NCI-H1436 (cell line): ENCODE measurements at places on chromosomes 5 and 9.

DNA sequence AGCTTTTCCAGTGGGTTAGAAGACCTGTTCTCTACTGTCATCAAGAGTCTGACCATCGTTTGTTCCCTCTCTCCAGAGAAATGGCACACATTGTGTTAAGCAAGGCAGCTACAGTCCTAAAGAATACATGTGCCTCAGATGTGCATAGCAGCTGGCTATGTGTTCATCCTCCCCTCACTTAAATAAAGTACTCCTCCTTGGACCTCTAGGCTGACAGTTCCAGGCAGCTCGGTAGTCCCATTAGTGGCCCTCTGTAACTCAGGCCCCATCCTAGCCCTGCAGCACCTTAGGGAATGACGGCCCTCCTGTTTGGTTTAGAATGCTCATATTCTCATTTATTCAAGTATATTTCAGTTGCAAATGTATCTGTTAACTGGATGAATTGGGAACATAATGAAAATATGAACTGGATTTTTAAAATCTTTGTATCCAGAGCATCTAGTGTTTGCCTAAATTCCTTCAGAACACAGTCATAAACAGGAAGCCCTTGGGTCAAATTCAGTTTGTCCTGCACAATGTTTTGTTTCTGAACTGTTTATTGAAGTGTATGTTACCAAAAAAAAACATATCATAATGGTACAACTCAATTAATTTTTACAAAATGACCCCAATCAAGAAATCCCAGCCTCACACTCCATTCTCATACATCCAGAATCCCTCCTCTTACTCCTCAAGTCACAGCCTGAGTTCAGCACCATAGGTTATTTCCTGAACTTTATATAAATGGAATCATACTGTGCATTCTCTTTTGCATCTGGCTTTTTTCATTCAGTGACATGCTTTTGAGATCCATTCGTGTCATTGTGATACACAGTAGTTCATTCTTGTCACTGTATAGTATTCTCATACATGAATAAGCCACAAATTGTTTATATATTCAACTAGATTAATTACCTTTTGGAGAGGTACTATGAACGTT is 1.6 kb upstream of the ASPN start:
- no peak for DNase-seq

GRCh38 chr5:101605700-101606099 is 690.4 kb downstream of the SLCO4C1 start:
- DNase-seq: no peak

DNA sequence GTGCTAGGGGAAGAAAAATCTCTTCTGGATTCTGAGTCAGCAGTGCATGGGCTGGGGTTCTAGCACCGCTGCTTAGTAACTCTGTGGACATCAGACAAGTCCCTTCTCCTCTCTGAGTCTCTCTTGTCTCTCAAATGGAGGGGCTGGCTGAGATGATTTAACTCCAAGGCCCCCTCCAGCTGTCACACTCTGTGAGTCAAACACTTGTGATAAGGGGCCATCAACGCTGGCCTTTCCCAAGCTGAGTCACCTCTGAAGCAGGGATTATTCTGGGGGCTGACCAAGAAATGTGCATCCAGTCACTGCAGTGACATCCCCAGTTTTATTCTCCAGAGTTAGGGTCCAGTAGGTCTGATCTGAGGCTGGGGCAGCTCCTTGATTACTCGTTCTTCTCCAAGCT is 110.4 kb upstream of the ZNF462 start:
- DNase-seq: no peak

DNA sequence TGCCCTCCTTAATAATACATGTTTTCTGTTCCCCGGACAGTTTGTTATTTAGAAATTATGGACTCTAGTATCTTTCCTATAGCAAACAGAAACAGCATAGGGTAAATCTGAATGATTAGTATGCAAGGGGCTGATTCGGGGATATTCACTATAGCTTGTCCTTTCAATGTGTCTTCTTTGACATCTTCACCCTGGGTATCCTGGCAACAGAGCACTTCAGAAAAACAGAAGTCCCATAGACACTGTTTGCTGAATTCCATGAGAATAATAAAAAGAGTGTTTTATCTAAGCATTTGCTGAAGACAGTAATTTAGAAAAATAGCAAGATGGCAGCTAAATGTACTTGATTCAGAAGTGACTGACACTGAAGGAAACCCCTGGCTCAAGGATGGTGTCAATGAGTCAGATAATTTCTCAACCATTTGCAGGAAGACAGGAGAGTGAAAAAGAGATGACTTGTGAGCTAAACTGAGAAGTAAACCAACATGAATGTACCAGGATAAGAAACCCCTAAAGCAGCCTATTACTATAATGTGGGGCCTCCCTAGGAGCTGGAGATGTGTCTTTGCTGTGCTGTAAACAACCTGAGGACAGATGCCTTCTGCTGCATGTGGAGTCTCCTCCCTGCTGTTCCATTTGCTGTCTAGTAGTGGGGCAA is 246.2 kb downstream of the MAN2A1 start:
- DNase-seq: no peak

GRCh38 chr5:177611446-177612214 is 11.7 kb downstream of the B4GALT7 start:
- DNase-seq: no peak

DNA sequence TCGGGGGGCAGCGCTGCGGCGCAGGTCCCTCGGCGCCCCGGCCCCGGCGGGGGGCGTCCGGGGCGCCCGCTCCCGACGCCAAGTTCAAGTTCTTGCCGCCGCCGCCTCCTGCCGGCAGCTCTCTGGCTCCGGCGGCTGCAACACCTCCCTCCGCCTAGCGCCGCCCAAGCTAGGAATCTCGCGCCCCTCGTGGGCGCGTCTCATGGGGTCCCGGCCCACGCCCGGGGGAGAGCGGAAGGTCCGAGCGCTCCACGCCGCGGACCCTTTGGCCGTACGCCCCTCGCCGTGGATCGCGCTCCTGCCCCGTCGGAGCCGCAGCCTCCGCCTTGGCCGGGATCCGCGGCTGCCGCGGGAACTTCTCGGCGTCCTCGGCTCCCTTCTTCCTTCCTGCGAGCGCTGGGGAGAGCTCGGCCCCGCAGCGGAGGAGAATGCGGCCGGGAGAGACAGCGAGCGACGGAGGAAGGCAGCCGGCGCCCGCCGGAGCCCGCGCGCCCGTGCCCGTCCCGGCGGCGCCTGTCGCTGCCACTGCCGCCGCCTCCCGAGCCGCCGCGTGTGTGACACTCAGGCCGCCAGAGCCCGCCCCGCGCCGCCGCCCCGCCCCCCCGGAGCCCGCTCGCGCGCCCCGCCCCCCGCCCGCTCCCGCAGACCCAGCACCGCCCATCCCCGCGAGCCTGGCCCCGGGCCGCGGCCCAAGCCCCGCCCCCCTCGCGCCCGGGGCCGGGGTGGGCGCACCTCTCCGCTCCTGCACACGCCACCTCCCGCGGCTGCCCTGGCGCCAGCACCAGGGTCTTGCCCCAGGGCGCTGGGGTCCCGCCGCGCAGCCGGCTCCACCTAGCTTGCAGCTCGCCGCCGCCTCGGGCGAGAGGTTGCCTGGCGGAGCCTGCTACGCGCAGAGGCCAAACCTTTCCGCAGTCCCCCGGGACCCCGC is at the start of gene SHB:
Gene SHB (minus strand): TSS at position 527 of the 928 bp plus-strand sequence. CDS start 582 bp downstream, outside the sequence.
- DNase-seq: peak; percentile 81

GRCh38 chr9:29039258-29039657 is 1466.0 kb upstream of the C9orf72 start:
- DNase-seq: no peak

DNA sequence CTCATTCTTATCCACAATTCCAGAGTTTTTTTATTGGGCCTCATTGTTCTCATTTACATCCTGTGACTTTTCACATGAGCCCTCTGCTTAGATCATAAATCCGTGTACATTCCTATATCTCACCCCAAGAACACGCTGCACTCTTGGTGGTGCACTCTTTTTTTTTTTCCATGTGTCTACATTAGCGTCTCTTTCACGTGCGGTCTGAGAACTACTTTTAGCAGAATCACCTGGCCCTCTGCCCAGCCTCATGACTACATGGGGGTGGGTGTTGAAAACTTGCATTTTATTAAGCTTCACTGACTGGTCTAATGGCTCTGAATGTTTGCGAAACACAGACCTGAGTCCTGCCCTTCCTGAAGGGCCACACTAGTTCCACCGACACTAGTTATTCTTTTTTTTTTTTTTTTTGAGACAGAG is 18.6 kb downstream of the C9orf57 start:
- no peak for DNase-seq

DNA sequence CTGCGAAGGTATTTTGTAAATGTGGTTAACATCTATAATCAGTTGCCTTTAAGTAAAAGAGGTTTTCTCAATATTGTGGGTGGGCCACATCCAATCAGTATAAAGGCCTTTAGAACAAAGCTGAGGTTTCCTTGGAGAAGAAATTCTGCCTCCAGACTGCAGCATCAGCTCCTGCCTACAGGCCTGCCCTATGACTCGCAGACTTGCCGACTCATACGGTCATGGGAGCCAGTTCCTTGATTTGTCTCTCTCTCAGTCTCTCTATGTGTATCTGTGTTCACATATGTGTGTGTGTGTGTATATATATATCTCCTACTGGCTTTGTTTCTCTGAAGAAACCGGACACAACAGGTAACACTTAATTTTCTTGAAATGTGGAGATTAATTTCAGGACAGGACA is 45.3 kb downstream of the SLC36A1 start:
- no peak for DNase-seq

DNA sequence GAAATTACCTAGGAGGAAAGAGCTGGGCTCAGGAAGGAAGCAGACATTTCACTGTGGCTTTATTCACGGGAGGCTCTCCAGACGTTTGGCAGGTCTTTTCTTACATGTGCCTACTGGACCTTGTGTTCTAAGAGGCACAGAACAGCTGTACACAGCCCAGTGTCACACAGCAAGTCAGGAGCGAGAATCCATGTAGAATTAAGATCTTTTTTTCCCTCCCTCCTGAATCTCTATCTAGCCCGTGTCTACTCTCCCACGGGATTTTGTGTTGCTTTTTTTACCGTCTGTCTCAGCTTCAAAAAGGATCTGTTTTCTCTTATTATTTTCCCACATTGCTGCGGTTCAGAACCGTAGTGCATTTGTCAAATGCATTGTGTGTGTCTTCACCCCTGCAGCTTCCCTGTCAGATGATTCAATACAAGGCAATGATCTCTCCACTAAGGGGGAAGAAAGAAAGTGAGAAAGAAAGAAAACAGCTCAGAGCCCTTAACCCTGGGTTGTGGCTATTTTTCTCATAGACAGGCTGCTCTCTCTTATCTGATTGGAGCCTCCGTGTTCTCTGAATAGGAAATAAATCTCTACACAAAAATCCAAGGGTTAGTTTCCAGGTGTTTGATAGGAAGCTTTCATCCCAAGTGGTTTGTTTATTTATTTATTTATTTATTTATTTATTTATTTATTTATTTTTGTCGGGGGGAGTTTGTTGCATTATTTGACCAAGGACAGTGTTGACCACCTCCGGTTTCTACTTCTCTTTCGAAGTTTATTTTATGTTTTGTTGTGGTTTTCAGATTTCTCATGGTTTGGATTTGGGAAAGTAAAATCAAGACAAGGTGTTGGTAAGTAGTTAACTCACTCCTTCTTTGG is 191.0 kb downstream of the NTRK2 start:
- no peak for DNase-seq

GRCh38 chr5:123035918-123036390 is 571 bp downstream of the PPIC start:
- DNase-seq: no peak

DNA sequence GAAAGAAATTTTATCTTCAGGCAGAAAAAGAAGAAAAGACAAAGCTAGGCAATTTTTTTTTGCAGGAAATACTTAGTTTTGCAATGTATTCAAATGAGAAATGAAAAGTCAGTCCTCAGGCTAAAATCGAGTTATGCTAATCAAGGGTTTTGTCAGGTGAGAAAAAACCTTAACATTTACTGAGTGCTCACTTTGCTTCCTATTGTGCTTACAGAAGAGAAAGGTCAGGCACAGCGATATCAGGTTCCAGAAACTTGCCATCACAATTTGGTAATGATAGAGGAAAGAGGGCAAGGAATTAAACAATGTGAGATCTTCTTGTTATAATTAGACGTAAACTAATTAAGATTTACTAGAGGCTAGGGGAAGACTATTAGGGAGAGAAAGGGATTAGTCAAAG is 431.7 kb upstream of the CTNND2 start:
- DNase-seq: no peak

- no peak for DNase-seq
Observed at GRCh38 chr5:158471535-158471924, 612.6 kb upstream of the CLINT1 start.

- no peak for DNase-seq
Observed at GRCh38 chr9:99056886-99057664, 47.8 kb upstream of the TGFBR1 start.

- DNase-seq: no peak
Observed at GRCh38 chr5:123950701-123951581, 439.0 kb downstream of the CSNK1G3 start.

- peak; percentile 43 for DNase-seq
Observed at GRCh38 chr9:128552744-128553440, 505 bp downstream of the SPTAN1 start.

DNA sequence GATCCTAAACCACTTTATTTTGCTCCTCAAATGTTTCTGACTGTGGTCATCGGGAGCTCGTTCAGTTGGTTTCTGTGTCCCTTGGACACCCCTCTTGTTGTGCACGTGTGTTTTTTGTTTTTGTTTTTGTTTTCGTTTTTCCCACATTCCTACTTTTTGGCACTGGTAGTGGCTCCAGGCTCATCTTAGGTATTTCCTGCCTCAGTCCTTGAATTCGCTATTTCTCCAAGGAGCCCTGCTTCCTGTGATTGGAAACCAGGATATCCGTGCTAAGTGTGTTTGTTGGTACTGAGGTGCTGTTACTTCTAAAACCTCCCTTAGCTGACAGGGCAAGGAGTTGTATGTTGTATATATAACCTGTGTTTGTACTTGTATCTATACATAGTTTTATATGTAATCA is 5.9 kb downstream of the HMCN2 start:
- no peak for DNase-seq

GRCh38 chr9:136629001-136629878 is 33.5 kb upstream of the EGFL7 start:
- DNase-seq: no peak
